ENCODE measurements at places on chromosomes 2 and 18.
A peak's percentile ranks its signal among the peaks of the same experiment; 100 is the strongest.

- H3K27ac ChIP-seq: no peak overlapping the region
- H3K36me3 ChIP-seq: no peaks in the 10 kb centered on the region
- peaks cover 78% of the 10 kb centered on the region for H3K27me3 ChIP-seq
- H3K4me3 ChIP-seq: no peak overlapping the region
- DNase-seq: no peak
- no peaks in the 10 kb centered on the region for H3K4me1 ChIP-seq
Observed at GRCh38 chr2:231191896-231192872, 6.2 kb upstream of the ARMC9 start.

DNA sequence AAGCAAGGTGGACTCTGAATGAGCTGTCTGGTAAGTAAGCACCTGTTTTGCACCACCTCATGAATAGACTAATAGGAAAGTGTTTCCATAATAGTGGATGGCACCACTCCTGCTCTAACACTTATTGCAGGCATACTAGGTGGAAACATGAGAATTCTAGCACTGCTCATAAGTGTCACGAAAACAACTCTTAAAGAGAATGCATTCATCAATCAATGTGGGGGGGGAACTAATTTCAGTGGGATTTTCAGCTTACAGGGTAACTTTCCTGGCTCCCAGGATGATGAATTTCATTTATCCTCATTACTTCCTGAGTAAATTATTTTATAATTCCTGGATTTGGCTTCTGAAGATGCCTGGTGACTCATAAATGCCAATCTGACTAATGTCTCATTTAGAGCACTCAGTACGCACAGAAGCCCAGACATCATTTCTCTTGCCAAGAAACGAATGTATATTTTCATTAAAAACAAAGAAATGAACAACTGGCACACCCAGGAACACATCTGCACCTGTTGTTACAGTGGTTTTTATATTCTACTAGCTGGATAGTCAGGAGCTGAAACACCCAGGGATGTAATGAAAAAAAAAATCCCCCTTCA lies 129.6 kb downstream of the PID1 start:
- H3K36me3 ChIP-seq: peaks cover 3% of the 10 kb centered on the region
- H3K27me3 ChIP-seq: no peaks in the 10 kb centered on the region
- no peak for DNase-seq
- no peak overlapping the region for H3K4me3 ChIP-seq
- H3K27ac ChIP-seq: no peak overlapping the region
- H3K4me1 ChIP-seq: no peaks in the 10 kb centered on the region

DNA sequence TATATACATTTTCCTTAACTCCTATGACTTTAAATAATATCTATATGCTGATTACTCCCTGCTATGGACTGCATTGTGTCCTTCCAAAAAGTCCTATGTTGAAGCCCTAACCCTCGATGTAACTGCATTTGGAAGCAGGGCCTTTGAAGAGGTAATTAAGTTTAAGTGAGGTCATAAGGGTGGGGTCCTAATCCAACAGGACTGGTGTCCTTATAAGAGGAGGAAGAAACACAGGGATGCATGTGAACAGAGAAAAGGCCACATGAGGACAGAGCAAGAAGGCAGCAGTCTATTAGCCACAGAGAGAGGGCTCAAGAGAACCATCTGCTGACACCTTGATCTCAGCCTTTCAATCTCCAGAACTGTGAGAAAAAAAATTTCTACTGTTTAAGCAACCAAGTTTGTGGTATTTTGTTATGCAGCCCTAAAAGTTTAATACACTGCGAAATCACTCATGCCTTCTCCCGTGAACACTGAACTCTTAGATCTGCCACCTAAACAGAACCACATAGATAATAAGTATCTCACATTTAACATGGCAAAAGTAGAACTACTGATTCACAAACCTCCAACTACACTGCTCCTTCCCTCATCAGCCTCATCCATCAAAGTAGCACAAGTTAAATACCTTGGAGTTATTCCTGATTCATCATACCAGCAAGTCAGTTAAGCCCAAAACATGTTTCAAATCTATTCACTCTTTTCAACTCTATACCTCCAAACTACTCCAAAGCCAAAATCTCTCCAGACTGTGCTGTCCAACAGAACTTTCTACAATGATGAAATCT lies 65.4 kb downstream of the HIBCH start:
- peaks cover 17% of the 10 kb centered on the region for H3K36me3 ChIP-seq
- H3K27me3 ChIP-seq: no peaks in the 10 kb centered on the region
- H3K4me1 ChIP-seq: no peaks in the 10 kb centered on the region
- no peak for DNase-seq

- H3K27ac ChIP-seq: no peak overlapping the region
- DNase-seq: no peak
- H3K36me3 ChIP-seq: no peaks in the 10 kb centered on the region
- H3K4me1 ChIP-seq: no peaks in the 10 kb centered on the region
- H3K4me3 ChIP-seq: no peak overlapping the region
- peaks cover 57% of the 10 kb centered on the region for H3K27me3 ChIP-seq
Observed at GRCh38 chr2:45278365-45279078, 269.3 kb upstream of the SIX2 start.

GRCh38 chr2:118103951-118104940 lies 16.0 kb downstream of the INSIG2 start:
- H3K27ac ChIP-seq: peak overlapping the region; percentile 15
- peaks cover 7% of the 10 kb centered on the region for H3K4me1 ChIP-seq
- no peak overlapping the region for H3K4me3 ChIP-seq
- DNase-seq: no peak
- peaks cover 48% of the 10 kb centered on the region for H3K36me3 ChIP-seq
- H3K27me3 ChIP-seq: no peaks in the 10 kb centered on the region

DNA sequence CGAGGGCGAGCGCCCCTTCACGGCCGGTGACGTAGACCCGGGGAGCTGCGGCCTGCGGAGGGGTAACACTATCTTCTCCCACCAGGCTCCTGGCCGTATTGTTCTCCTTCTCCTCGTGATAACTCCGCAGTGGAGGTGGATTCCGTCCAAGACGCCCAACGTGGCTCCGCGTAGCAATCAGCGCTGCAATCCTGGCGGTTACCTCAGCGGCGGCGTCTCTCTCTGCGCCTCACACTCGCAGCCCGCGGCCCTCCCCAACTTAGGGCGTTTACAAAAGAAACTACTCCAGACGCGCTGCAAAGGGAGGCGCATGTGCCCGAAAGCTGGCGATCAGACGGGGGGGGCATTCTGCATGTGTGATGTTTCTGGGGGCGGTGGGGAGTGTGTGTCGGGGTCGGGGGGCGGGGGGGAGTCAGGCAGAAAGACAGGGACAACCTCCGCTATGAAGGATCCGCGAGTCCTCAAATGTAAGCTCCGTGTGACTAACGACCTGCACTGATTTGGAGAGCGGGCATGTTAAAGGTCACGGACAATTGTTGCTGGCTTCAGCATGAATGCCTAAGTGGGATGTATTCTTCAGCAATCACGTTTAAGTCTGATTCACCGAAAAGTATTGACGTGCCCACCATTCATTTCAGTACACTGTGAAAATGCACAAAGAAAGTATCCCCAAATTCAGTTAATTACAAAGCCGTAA lies 1.3 kb upstream of the ZNF516 start:
- peaks cover 25% of the 10 kb centered on the region for H3K4me1 ChIP-seq
- peaks cover 63% of the 10 kb centered on the region for H3K27me3 ChIP-seq
- H3K27ac ChIP-seq: peak overlapping the region; percentile 51
- H3K36me3 ChIP-seq: peaks cover 9% of the 10 kb centered on the region

DNA sequence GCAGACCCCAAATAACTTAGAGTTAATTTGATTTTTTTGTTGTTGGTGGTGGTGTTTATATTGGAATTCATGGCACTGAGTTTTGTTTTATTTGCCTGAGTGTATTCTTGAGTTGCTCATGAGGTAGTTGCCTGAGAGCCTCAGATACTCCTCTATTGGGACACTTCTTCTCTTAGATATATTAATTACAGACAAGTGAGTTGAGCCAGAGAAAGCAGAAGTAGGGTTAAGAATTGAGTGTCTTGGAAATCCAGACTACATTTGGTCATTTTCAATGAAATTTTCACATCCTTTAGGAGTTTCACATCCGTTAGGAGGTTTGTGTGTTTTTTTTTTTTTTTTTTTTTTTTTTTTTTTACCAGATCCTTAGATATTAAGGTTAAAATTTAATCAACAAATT lies 29.0 kb downstream of the FMNL2 start:
- no peaks in the 10 kb centered on the region for H3K36me3 ChIP-seq
- H3K4me3 ChIP-seq: no peak overlapping the region
- no peak overlapping the region for H3K27ac ChIP-seq

- no peak for DNase-seq
- H3K4me3 ChIP-seq: no peak overlapping the region
- no peaks in the 10 kb centered on the region for H3K36me3 ChIP-seq
- H3K27ac ChIP-seq: no peak overlapping the region
Observed at GRCh38 chr2:189628817-189629530, 32.3 kb upstream of the ASNSD1 start.

DNA sequence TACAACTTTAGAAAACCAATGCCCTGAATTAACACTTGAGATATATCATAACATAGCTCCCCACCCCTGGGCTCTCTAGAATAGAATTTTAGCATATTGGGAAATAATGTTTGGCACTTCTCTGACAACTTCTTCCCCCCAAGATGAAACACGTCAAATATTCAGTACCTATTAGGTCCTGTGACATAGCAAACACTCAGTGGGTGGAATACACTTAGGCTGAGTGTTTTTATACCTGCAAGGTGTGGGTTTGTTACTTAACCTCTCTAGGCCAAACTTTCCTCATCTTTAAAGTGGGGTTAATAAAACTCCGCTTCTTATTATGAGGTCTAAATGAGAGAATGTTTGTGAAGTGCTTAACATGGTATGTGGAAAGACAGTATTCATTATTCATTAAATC lies 56.1 kb downstream of the LAMA3 start:
- H3K27ac ChIP-seq: no peak overlapping the region
- no peak overlapping the region for H3K4me3 ChIP-seq
- DNase-seq: no peak
- peaks cover 55% of the 10 kb centered on the region for H3K27me3 ChIP-seq
- H3K36me3 ChIP-seq: no peaks in the 10 kb centered on the region
- no peaks in the 10 kb centered on the region for H3K4me1 ChIP-seq

- H3K27ac ChIP-seq: no peak overlapping the region
- no peak overlapping the region for H3K4me3 ChIP-seq
- DNase-seq: no peak
- H3K27me3 ChIP-seq: no peaks in the 10 kb centered on the region
- no peaks in the 10 kb centered on the region for H3K36me3 ChIP-seq
Observed at GRCh38 chr18:5879479-5879882, 15.8 kb downstream of the TMEM200C start.

DNA sequence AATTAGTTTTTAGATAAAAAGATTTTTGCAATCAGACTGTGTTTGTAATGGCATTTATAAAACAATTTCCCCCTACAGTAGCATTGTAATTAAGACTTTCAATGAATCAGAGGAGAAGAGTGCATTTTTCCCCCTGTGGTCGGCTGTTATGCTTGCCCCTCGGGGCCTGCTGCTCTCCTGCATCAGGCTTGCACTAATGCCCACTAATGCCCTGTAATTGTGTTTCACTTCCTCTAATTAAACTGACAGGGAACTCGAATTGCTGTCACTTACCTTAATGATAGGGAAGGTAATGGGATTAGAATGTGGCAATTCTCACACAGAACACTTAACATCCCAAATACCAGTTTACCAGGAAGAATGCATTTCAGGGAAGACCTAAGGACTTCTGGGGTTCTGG lies 61.2 kb upstream of the LRRTM1 start:
- no peak for DNase-seq
- H3K36me3 ChIP-seq: no peaks in the 10 kb centered on the region
- H3K27me3 ChIP-seq: no peaks in the 10 kb centered on the region
- no peaks in the 10 kb centered on the region for H3K4me1 ChIP-seq

DNA sequence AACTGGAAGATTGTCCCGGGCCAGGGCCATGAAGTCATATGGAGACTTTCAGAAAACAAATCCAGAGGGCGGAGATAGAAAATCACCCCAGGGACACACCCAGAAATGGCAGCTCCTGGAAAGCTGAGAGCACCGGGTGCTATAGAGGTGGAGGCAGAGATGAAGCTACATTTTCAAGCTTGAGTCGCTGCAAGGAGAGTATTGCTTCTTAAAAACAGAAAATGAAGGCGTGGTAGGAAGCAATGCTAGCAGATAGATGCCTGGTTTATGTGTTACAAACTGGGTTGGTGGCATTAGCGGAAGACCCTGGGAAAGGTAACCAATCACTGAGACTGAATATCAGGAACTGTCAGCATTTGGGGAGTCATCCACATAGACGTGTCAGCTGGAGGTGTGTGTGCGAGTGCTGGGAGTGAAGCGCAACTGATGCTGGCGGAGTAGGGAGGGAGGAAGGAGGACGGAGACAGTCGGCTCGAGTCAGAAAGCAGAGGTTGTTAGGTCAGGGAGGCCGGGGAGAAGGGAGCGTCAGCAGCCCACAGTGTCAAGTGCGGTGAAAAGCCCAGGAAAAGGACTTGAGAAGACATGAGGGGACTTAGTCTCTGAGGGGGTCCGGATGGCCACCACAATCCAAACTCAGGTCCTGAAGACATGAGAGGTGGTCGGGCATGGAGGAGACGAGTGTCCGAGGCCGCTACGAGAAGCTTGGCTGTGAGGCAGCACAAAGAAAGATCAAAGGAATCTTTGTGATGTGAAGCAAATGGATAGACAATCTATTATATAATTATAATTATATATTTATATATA lies 45.4 kb downstream of the C18orf63 start:
- H3K36me3 ChIP-seq: peaks cover 3% of the 10 kb centered on the region
- H3K27ac ChIP-seq: no peak overlapping the region

DNA sequence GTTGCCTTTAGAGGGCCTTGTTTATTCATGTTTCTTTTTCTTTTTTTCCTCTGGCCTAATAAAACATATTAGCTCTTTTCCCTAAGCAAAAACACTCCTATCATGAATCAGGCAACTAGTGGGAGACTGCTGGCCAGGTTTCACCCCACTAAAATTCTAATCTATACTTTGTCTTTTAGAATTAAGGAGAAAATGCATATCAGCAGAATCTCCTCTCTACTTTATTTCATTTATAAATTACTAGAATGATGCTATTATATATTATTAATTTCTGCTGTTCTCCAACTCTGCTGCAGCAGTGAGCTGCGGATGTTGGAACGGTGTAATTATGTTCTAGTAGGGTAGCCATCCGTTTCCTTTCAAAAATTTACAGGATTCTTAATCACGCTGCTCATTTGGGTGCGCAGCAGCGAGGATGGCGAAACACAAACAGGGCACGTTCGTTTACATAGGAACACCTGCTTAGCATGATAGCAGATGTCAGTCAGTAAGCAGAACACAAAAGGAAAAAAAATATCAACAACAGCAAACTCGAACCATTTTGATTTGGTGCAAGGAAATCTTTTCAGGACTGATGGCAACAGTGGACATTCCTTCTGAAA lies 30.5 kb downstream of the ZEB2 start:
- H3K4me1 ChIP-seq: peaks cover 25% of the 10 kb centered on the region
- no peaks in the 10 kb centered on the region for H3K27me3 ChIP-seq
- H3K27ac ChIP-seq: peak overlapping the region; percentile 91
- DNase-seq: no peak

GRCh38 chr18:44823782-44824181 lies 143.1 kb downstream of the SETBP1 start:
- no peaks in the 10 kb centered on the region for H3K27me3 ChIP-seq
- DNase-seq: no peak
- H3K4me3 ChIP-seq: no peak overlapping the region
- H3K36me3 ChIP-seq: no peaks in the 10 kb centered on the region
- H3K27ac ChIP-seq: no peak overlapping the region
